CD4-positive, alpha-beta memory T cell (primary cell): ENCODE measurements at places on chromosomes 7 and 10.

GRCh38 chr7:131355917-131356777, 28.5 kb downstream of the MKLN1 start:
- H3K27me3 ChIP-seq, result no peaks in the 10 kb centered on the region
- no peaks in the 10 kb centered on the region for H3K36me3 ChIP-seq
- DNase-seq, result no peak
- no peak overlapping the region for H3K4me3 ChIP-seq
- no peak overlapping the region for H3K27ac ChIP-seq

DNA sequence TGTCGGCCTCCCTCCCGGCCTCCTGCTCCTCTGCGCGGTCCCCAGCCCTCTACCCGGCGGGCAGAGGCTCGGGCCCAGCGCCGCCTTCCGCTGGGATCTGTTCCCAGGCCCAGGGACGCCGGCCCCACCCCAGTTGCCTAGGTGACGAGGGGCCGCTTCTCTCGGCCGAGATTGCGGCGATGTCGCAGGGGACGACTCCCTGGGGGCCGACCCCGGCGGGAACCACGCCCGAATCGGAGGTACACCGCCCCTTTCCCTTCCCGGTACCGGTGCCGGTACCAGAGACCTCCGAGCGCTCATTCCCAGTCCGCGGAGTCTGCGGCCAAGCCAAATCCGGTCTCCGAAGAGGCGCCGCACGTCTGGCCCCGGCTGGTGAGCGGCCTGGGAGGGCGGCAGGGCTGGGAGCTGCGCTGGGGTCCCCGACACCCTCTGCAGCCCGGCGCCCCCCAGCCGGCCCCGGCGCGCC, at the start of gene CABCOCO1:
Gene CABCOCO1, plus strand, starts transcription at position 136 of the 466 bp plus-strand sequence. Its CDS starts 44 bp downstream, at position 180.
- H3K36me3 ChIP-seq, result no peaks in the 10 kb centered on the region
- peaks cover 6% of the 10 kb centered on the region for H3K27me3 ChIP-seq
- H3K4me3 ChIP-seq, result no peak within 1 kb of the TSS
- DNase-seq, result no peak
- H3K4me1 ChIP-seq, result no peaks in the 10 kb centered on the region
- no peak within 1 kb of the TSS for H3K27ac ChIP-seq

- DNase-seq, result no peak
- no peaks in the 10 kb centered on the region for H3K27me3 ChIP-seq
- H3K36me3 ChIP-seq, result no peaks in the 10 kb centered on the region
- H3K4me1 ChIP-seq, result no peaks in the 10 kb centered on the region
- H3K4me3 ChIP-seq, result no peak overlapping the region
Observed at GRCh38 chr10:127168261-127168660, 28.1 kb downstream of the INSYN2A start.

- H3K4me1 ChIP-seq, result peaks cover 16% of the 10 kb centered on the region
- no peaks in the 10 kb centered on the region for H3K36me3 ChIP-seq
- no peak overlapping the region for H3K27ac ChIP-seq
- peaks cover 6% of the 10 kb centered on the region for H3K27me3 ChIP-seq
Observed at GRCh38 chr7:151384352-151384697, 25.5 kb downstream of the WDR86 start.

DNA sequence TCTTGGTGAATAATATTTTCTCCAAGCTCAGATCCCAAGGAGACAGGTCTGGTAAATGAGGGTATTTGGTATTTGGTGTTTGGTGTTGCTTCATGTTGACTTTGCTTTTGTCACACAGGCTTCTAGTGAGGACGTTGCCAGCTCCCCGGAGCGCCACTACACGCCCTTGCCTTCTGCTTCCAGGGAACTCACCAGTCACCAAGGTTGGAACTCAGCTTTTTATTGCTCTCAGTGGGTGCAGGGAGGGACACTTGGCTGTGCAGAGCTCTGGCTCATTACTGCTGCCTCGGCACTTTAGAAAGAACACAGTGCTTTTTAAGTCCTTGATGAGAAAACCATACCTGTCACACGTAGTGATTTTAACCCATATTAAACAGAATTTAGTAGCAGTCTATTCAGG, 892.9 kb downstream of the LRMDA start:
- no peaks in the 10 kb centered on the region for H3K36me3 ChIP-seq
- no peaks in the 10 kb centered on the region for H3K4me1 ChIP-seq
- no peak overlapping the region for H3K27ac ChIP-seq

- H3K4me3 ChIP-seq, result no peak overlapping the region
- H3K4me1 ChIP-seq, result no peaks in the 10 kb centered on the region
- no peak overlapping the region for H3K27ac ChIP-seq
Observed at GRCh38 chr7:78178319-78178718, 379.7 kb downstream of the PHTF2 start.

DNA sequence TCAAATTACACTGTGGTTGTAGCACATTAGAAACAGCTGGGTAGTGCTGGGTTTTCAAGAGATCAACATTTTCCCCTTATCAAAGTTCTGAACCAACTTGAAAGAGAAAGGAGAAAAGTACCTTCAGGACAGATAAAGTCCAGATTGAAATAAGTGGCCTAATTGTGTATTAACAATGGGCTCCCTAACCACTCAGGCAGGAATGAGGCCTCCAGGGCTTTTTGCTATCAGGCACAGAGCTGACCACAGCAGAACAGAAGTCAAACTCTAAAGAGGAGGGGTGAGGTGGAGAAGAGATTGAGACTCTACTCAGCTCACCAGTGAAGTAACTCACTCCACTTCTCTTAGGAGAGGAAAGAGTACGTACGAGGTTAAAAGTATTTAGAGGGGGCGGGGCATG, 394.1 kb upstream of the PHF14 start:
- no peak overlapping the region for H3K4me3 ChIP-seq
- no peaks in the 10 kb centered on the region for H3K27me3 ChIP-seq
- DNase-seq, result no peak
- H3K36me3 ChIP-seq, result no peaks in the 10 kb centered on the region

- no peak overlapping the region for H3K4me3 ChIP-seq
- no peak overlapping the region for H3K27ac ChIP-seq
- no peak for DNase-seq
- no peaks in the 10 kb centered on the region for H3K36me3 ChIP-seq
- no peaks in the 10 kb centered on the region for H3K27me3 ChIP-seq
Observed at GRCh38 chr10:22456486-22456885, 111.2 kb downstream of the SPAG6 start.

- DNase-seq, result no peak
- no peak overlapping the region for H3K4me3 ChIP-seq
- H3K36me3 ChIP-seq, result no peaks in the 10 kb centered on the region
Observed at GRCh38 chr10:48801001-48801421, 116.3 kb downstream of the WDFY4 start.

DNA sequence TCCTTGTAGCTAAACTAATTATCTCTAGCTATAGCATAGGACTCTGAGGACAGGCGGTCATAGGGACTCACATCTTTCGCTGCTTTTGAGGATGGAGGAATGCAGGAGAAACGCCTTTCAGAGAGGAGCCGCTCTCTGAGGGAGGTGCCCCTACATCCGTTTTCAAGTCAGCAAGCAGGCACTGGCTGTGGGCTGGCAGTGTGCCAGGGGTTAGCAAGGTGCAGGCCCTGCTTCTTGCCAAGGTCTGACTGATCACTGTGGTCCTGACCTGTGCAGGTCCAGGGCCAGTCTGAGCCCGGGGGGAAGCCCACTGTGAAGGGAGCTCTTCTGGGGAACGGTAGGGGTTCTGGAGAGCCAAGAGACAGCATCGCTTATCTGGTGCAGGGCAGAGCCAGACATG, 89.4 kb downstream of the SH3PXD2A start:
- H3K27me3 ChIP-seq, result no peaks in the 10 kb centered on the region
- peak; percentile 77 for DNase-seq
- H3K4me1 ChIP-seq, result peaks cover 71% of the 10 kb centered on the region
- H3K36me3 ChIP-seq, result no peaks in the 10 kb centered on the region
- no peak overlapping the region for H3K4me3 ChIP-seq

- H3K4me3 ChIP-seq, result no peak overlapping the region
- no peaks in the 10 kb centered on the region for H3K4me1 ChIP-seq
- H3K27me3 ChIP-seq, result no peaks in the 10 kb centered on the region
- DNase-seq, result no peak
- no peaks in the 10 kb centered on the region for H3K36me3 ChIP-seq
Observed at GRCh38 chr10:126227762-126228134, 160.5 kb downstream of the ADAM12 start.

DNA sequence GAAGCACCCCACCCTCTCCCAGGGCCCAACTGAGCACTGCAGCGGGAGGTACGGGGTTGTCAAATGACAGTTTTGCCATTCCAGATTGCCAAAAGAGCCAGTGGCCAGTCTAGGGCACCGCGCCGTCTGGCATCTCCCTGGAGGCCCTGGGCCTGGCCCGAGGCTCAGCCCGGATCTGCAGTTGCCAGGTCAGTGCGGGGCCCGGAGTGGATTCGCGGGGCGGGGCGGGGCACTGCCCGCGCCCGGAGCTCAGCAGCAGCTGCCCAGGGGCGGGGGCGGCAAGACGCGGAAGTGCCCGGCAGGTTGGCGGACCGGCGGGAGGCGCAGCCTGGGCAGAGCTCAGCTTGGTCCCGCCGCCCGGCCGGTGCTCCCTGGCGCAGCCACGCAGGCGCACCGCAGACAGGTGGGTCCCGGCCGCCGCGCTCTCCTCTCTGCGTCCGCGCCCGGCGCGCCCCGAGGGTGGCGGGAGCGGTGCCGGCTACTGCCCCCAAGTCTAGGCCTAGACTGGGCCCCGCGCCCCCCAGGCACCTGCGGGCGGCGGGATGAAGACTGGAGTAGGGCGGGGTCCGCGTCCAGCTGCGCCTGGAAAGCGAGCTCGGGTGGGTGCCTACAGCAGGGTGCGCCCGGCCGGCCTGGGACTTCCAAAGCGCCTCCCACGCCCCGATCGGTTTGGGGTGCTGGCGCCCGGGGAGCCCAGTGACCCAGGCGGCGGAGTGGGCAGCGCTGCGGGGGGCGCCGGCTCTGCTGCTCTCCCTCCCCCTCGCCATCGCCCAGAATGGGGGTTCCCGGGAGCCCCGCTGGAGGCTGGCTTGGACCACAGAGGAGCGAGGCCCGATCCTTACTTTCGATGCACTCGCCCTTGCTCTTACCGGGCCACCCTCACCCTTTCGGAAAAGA, at the start of gene IRF5:
Gene IRF5, plus strand, starts transcription at position 281 of the 897 bp plus-strand sequence. CDS start 4,155 bp downstream, outside the sequence.
- peak within 1 kb of the TSS; percentile 49 for H3K4me3 ChIP-seq
- DNase-seq, result no peak
- no peaks in the 10 kb centered on the region for H3K27me3 ChIP-seq
- H3K4me1 ChIP-seq, result peaks cover 44% of the 10 kb centered on the region

DNA sequence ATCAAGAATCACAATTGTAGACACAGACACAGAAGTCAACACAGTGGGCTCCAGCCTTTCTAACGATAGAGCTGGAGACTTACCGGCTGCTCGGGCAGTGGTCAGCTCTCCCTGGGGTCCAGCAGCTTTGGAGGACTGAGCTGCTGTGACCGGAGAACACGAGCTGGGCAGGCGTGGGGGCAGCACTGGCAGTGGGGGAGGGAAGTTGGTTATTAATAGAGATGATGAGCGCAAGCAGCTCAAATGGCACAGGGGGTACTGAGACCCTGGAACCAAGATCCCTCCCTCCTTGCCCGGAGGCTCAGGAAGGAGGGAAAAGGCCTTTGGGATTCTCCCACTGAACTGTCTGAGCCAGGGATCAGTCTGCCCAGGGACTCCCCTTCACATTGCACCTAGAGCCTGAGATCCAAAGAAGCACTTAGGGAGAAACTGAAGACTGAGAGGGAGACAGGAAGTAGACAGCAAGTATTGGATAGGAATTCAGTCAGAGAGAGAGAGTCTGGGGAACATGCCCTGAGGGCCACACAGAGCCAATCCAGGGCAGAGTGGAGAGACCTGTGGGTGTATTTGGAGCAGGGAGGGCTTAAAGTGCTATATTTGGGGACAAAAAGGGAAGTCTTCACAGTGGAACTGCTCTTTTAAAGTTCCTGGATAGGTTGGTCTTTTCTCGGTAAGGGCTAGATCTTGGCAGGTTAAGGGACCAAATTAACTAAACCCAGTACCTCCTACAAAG, at the start of gene MYOZ1:
Gene MYOZ1, minus strand, starts transcription at position 147 of the 733 bp plus-strand sequence. CDS start 1,457 bp downstream, outside the sequence.
- H3K27me3 ChIP-seq, result no peaks in the 10 kb centered on the region
- H3K4me3 ChIP-seq, result no peak within 1 kb of the TSS
- DNase-seq, result no peak
- no peak within 1 kb of the TSS for H3K27ac ChIP-seq
- no peaks in the 10 kb centered on the region for H3K4me1 ChIP-seq

- H3K36me3 ChIP-seq, result no peaks in the 10 kb centered on the region
- no peak for DNase-seq
- H3K27me3 ChIP-seq, result no peaks in the 10 kb centered on the region
- no peaks in the 10 kb centered on the region for H3K4me1 ChIP-seq
- H3K4me3 ChIP-seq, result no peak overlapping the region
Observed at GRCh38 chr7:130814778-130815335, 80.8 kb upstream of the KLF14 start.

DNA sequence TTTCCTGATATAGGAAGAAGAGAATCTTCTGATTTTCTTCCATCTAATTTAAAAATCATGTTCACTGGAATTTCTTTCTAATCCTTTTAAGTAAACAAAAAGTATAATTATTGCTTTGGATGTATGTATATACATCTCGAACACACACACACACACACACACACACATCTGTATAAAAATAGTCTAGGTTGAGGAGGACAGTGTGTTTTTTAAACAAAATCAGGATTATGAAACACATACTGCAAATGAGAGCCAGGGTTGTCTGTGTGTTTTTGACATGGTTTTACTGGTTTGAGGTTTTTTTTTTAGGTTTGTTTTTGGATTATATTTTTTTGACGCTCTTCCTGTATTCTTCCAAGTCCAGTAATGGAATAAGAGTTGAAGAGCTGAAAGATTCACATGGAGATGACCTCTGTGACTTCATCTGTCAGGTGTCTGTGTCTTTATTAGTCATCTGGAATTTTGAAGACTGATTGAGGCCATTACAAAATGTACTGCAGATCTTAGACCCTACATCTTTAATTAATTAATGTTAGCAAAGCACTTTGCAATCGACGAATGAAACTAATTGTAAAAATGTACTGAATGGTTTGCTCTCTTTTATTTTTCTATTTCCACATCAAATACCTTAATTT, 237.1 kb downstream of the SUGCT start:
- H3K4me3 ChIP-seq, result no peak overlapping the region
- no peaks in the 10 kb centered on the region for H3K4me1 ChIP-seq
- no peaks in the 10 kb centered on the region for H3K36me3 ChIP-seq
- no peaks in the 10 kb centered on the region for H3K27me3 ChIP-seq
- no peak overlapping the region for H3K27ac ChIP-seq
- no peak for DNase-seq

DNA sequence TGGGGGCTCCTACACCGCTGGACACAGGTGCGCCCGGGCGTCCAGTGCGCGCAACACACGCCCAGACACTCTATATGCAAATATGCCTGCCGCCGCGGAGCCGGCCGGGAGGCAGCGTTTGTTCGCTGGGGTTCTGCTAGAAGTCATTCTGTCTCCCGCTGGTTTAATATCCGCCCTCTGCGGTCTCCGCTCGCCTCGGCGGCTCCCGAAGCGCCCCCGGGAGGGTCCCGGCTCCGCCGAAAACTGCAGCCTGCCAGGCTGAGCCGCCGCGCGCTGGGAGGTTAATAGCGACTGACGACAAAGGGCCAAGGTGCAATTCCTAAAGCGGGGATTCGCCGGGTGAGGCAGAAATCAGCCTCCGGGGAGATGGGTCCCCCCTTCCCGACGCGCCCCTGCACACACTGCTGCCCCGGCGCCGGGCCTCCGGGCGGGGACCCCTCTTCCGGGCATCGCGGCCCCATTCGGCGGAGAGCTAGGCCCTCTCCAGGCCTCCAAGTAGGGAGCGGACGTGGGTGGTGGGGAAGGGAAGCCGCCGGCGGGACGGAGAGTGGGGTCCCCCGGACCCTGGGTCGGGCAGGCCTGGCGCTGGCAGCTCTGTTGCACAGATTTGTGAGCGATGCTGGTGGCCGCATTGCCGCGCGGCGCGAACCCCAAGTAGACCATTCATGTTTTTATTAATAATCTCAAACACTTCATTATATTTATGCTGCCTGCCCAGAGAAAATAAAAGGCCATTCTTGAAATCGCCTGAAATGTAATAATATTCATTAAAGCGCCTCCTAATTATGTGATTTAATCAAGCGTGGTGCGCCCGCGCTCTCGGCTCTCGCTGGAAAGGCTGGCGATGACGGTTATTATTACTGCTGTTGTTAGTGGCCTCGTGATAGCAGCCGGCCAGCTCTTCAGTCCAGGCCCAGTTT, 9.1 kb downstream of the EN2 start:
- H3K36me3 ChIP-seq, result no peaks in the 10 kb centered on the region
- H3K4me1 ChIP-seq, result peaks cover 6% of the 10 kb centered on the region
- H3K27ac ChIP-seq, result no peak overlapping the region
- no peak overlapping the region for H3K4me3 ChIP-seq
